CD4-positive, alpha-beta T cell treated with Interleukin-12 subunit alpha and Interleukin-12 subunit beta, for 1 hour (primary cell): ENCODE measurements at places on chromosomes 16 and 17.

- no peak for DNase-seq
Observed at GRCh38 chr17:37830151-37830993, 85.5 kb upstream of the HNF1B start.

DNA sequence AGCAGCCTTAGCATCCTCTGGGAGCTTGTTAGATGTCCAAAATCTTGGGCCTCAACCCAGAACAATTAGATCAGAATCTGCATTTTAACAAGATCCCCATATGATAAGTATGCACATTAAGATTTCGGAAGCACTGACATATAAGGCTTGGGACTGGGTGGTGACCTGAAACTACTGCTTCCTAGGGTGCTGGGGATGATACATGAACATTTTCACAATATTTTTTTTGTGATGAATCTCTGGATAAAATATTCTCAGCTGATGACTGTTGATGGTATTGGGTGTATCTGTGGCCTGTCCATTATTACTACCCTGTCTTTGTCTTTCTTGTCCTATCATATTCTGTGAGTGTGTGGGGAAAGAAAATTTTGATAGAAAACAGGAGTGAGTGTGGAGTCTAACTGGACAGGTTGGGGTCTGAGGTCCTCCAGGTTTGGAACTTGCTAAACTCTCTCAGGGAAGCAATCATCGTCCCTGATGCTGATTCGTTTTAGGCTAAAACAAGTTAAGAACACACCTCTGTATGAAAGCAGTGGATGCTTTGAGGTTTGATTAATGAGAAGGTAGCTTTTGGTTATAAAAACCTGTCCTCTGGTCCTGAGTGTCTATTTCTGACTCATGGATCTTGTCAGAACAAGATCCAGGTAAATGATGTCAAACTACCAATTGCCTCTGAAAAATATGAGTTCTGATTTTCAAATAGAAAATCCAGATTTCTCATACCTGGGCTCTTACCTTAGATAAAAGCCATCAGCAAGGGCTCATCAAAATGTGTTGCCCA, 23.2 kb downstream of the KRT23 start:
- no peak for DNase-seq

DNA sequence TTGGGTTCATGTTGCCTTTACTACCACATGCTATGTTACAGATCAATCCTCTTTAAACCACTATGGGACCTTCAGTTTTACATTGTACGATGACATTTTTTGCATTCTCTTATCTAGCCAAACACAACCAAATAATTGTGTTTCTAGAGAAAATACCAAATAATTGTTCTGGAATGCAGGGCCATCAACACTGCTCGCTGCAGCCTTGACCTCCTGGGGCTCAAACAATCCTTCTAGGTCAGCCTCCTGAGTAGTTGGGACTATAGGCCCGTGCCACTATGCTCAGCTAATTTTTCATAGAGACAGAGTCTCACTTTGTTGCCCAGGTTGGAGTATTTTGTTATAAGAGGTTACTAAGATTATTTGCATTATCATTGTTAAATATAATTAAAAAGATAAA, 237.5 kb upstream of the PMFBP1 start:
- DNase-seq = no peak

DNA sequence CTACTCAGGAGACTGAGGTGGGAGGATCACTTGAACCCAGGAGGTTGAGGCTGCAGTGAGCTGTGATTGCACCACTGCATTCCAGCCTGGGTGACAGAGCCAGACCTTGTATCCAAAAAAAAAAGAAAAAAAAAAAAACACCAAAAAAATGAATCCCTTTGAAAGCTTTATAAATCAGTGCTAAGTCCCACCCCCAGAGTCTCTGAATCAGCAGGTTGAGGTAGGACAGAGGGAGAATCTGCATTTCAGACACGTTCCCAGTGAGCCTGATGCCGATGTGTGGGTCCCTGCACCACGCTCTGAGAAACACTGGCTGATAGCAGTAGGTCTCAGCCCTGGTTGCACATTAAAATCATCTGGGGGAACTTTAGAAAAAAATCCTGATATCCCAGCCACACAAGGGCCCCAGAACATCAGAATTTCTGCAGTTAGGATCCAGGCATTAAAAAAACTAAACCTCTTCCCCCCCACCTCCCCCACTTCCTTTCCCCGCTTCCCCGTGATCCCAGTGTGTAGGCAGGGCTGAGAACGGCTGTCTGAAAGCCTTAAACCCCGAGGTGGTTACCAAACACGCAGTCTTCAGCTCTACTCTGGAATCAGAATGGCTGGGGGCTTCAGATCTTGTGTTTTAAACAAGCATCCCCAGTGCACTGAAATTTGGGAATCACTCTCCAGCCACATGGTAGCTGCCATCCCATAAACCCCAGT, 27.3 kb upstream of the GPRC5B start:
- no peak for DNase-seq
